CD4-positive, alpha-beta T cell treated with Interleukin-10 for 1 hour (primary cell): ENCODE measurements at places on chromosomes 11 and 22.

- DNase-seq = peak; percentile 60
These were observed 23.3 kb downstream of the ARL14EP start for GRCh38 chr11:30346068-30346688.

DNA sequence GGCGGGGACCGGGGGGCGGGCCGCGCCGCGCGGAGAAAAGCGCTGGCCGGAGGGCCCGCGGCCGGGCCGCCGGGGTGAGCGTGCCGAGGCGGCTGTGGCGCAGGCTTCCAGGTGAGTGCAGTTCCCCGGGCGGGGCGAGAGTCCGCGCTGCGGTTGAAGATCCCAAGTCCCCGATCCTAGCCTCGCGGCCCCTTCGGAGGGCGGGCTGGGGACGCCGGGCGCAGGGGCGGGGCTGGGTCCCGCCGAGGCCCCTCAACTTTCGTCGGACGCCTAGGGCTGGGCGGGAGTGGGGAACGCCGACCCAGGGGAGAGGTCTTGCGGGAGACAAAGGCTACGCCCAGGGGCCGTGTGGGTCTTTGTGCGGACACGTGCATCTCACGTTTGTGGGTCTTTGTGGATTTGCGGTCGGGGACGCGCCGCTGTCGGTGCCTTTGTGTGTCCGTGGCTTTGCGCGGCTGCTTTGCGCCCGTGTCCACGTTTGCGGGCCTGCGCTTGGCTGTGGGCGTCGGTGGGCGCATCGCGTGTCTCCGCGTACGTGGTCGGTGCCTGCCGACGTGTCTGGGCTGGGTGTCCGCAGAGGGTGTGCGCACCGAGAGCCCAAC is at the start of gene TSKU:
TSS of gene TSKU (plus strand) at position 63 of the 602 bp plus-strand sequence. CDS start 12,261 bp downstream, outside the sequence.
- no peak for DNase-seq

DNA sequence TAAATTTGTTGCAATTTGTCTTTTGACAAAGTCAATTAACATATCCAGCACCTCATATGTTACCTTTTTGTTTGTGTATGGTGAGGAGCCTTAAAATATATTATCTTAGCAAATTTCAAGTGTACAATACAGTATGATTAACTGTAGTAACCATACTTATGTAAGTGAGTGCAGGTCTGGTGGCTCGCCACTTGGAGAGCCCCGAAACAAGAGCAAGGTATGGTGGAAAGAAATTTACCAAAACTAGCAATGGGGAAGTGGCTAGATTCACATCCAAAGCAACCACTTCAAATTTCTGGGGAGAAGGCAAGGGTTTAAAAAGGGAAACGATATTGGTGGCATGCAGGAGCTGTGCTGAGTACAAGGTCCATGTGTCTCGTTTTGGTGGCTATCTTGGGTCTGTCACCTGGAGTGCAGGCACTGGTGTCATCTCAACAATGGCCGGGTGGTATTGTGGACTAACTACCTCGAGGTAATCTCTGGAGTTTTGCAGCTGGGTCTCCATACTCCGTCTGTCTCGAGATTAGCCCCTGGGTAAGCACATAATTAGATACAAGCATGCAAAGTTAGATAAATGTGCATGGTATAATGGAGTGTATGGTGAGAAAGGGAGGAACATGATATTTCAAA is 8.2 kb upstream of the FNBP4 start:
- DNase-seq = no peak

GRCh38 chr11:94732617-94733281 is 35.4 kb upstream of the AMOTL1 start:
- DNase-seq = no peak

DNA sequence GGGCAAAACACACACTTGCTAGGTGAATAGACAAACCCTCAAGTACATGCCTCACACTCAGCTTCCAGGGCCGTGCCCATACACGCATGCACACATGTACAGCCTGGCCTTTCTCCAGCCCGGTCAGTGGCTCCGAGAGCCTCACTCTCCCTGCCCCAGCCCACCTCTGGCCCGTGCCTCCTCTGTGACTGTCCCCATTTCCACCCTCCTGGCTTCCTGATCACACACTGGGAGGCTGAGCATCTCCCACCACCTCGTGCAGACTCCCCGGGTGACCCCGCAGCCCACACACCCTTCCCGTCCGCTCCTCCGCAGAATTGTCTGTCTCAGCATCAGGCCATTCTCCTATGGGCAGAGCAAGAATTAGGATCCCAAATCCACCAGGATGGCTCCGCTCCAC is 634.1 kb downstream of the TBC1D22A start:
- DNase-seq = no peak

DNA sequence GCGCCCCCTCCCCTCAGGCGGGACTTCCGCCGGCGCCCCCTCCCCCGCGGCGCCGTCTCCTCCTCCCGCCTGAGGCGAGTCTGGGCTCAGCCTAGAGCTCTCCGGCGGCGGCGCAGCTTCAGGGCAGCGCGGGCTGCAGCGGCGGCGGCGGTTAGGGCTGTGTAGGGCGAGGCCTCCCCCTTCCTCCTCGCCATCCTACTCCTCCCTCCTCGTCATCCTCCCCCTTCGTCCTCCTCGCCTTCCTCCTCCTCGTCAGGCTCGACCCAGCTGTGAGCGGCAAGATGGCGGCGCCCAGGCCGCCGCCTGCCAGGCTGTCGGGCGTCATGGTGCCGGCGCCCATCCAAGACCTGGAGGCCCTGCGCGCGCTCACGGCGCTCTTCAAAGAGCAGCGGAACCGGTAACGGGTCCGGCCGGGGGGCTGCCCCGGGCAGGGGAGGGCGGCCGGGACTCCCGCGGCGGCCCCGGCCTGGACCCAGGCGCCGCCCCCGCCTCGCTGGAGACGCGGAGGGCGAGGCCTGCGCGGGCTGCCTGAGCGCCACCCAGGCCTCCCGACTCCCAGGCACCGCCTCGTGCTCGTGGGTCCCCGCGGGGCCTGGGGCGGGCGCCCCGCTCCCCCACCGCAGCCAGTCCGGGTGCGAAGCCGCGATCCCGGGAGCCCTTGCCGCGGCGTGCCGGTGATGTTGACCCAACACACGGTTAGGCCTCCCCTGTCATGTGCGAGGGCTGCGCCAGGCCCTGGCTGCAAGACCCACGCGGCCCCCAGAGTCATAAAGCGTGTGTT is at the start of gene ATXN10:
TSS of gene ATXN10 (plus strand) at position 52 of the 781 bp plus-strand sequence. CDS start at position 282, 230 bp downstream.
- DNase-seq = peak; percentile 74

GRCh38 chr11:27699242-27699925 is 871 bp downstream of the BDNF start:
- DNase-seq = no peak

GRCh38 chr22:40224702-40225101 is 47.0 kb downstream of the TNRC6B start:
- no peak for DNase-seq

DNA sequence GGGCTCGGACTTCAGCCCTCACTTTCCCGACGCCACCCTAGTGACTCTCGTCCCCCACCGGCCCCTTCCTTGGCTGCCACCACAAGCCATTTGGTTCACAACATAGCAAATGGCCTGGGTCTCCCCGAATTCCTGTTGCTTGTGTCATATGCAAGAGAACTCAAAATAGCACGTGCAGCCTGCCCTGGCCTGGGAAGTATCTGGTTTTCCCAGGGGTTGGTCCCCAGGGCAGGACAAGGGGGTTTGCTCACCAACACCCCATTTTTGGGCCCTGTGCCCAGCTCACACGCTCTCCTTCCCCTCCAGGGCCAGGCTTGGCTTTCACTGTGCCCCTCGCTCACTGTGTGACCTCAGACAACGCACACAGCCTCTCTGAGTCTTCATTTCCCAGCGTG is 12.8 kb upstream of the TPCN2 start:
- DNase-seq = no peak

GRCh38 chr11:44004452-44005062 is 43.2 kb upstream of the ACCSL start:
- DNase-seq = no peak

GRCh38 chr11:108221371-108221770 is 1.1 kb downstream of the NPAT start:
- DNase-seq = peak; percentile 27
